GM12864 (cell line): ENCODE measurements at places on chromosomes 2 and 18.

- no peak for DNase-seq
These were observed 40.6 kb upstream of the MAP2 start for GRCh38 chr2:209383212-209383611.

DNA sequence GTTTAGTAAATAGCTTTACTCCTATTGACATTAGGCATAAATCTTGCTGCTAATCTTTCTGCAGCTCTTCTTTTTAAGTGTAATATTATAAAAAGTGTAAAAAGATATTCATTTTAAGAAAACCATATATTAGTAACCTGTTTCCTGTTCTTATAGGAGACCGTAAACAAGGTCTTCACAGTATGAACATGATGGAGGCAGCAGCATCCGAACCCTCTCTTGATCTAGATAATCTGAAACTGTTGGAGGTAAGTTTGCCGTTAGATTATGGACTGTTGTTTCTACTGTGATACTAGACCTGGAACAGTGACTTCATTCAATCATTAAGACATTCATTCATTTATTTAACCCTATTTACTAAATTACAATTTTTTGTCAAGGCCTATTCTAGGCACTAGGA, 120.0 kb upstream of the FAM117B start:
- DNase-seq, result no peak

DNA sequence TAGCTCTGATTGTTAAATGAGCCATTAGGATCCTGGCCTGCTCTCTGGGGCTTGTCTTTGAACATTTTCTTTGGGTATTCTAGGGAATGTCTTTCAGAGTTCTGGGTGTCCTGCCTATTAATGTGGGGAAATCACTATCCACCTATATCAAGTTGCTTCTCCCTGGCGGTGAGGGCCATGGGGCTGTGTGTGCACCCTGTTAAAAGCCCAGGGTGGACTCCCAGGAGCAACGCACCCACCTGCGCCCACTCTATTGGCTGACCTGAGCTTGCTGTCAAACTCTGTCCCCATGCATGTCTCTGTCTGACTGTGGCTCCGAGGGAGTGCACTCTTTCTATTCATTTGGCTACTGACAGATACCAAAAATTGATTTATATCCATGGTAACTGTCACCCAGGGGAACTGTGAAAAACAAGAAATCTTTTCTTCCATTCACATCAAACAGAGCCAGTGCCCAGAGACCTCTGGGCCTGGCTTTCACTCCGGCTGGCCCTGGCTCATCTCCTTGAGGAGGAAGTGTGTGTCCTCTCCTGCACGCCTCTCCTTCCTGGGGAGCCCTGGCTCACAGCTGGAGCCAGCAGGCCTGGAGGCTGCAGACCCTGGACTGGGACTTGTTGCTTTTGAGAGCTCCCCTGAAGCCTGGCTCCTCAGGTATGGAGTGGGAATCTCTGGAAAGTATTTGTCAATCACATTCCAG, 10.5 kb upstream of the TOGARAM2 start:
- DNase-seq, result no peak

- DNase-seq, result no peak
These were observed 455.4 kb upstream of the LRRTM4 start for GRCh38 chr2:77977471-77978063.

GRCh38 chr18:13252686-13253410, 34.3 kb downstream of the LDLRAD4 start:
- no peak for DNase-seq
